ENCODE measurements at places on chromosomes 3 and 15.

DNA sequence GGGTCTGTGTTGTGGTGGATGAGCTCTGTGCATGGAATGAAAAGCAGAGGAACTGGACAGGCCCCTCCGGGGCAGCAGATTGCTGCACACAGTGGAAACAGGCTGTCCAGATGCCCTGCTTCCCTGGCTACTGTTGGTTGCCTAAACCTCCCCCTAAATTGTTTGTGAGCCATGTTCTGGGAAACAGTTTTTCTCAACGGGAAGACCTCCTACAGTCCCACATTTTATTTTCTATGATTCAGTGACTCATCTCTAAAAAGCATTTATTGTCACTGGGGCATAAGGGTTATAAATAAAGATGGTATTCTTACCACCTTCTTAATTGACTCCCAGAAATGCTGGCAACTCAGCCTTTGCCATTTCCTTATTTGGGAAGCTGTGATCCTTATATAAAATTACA, 20.3 kb upstream of the PTPN9 start:
- no peak for DNase-seq

DNA sequence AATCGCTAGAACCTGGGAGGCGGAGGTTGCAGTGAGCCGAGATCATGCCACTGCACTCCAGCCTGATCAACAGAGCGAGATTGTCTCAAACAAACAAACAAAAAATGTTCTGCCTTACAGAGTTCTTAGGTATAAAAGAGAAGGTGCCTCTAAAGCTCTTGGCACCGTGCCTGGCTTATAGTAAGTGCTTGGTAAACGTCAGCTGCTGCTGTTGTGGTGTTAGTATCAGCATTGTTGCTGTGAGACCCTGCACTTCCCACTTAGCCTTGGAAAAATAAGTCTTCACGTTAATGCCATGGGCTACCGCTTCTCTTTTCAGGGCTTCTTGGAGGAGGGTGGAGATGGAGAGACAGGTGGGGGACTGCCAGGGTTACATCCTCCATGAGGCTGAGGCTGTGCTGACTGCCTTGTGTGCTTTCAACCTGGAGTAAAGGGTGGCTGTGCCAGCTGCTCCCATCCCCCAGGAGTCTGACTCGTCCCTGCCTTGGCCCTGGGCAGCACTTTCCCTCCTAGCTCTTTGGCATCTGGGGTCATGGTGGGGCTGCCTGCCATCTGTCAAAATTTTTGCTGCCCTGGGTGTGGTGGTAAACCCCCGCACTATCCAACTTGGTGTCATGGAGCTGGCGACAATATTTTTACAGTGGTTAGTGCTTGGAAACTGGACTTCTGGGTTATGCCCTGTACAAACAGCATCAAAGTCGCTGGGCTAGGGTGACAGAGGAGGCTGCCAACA, 17.8 kb downstream of the FLNB start:
- DNase-seq: no peak

DNA sequence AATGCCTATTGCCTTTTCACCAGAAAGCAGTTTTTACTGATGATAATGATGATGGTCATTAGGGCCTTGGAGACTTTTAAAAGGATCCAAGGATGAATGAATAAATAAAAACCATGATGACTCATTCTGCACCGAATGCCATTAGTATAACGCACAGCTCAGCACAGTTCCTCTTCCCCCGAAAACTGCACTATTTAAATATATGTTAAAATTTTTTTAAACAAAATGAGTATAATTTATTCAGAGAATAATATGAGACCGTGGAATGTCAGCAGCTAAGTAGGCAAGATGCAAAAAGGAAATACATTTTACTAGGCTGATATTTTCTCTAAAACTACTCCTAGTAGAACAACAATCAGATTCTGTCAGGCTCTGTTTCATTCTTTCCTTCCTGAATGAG, 83.4 kb upstream of the NANOGP8 start:
- peak; percentile 78 for DNase-seq

DNA sequence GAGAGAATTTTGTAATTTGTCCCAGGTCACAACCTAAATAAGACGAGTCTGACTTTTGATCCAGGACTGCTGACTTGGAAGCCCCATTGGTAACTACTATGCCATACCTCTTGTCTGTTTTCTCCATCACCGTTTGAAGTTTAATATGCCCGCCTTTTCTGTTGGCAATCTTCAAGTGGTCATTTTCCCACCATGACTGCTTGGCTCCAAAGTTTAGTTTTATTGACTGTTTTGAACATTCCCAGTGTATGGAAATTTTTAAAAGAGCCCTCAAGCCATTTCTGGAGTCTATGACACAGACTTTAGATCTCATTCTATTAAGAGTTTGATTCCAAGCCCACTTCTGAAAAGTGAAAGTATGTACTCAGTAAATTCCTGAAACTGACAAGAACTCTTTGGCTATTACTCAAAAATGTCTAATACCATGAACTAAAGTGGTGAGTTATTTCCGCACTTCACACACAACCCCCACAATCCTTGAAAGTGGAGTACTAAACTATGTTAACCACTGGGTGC, 136.7 kb upstream of the ADAMTS9 start:
- DNase-seq: peak; percentile 64

GRCh38 chr3:156725682-156726081, 51.3 kb downstream of the TIPARP start:
- no peak for DNase-seq

- DNase-seq: no peak
These were observed 15.8 kb downstream of the NR2E3 start for GRCh38 chr15:71826196-71826595.

DNA sequence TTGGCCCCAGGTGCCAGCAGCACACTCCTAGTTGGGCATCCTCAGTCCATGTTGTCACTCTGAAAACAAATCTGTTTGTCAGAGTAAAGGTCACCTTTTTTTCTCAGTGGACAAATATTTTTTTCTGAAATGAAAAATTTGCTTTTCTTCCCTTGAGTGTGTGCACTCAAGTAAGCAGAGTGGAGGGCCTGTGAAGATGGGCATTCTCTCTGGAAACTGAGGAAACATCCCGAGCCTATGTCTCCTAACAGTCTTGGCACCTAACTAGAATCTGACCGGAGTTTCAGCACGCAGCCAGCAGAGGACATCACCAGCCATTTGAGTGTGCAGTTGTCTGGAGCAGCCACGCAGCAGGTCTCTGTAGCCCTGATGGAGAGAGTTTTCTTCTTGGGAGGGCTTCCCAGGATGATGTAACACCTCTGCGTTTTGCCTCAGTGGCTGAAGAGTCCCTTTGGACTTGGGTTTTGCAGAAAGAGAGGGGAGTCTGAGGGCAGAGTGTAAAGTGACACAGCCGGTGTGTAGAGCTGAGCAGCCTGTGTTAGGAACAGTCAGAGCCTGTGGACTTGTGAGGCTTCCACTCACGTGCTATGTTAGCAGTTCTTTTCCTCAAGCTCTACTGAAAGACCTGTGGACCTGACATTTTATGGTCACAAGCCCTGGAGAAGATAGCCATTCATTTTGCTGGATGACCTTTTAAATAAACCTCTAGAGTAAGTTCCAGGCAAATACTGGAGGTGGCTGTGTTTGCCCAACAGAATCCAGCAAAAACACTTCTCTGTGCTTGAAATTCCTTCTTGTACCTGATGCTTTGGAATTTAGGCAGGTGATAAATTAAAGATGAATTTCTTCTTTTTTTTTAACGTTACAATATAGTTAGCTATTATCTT, 51.6 kb downstream of the ABHD2 start:
- DNase-seq: peak; percentile 44

DNA sequence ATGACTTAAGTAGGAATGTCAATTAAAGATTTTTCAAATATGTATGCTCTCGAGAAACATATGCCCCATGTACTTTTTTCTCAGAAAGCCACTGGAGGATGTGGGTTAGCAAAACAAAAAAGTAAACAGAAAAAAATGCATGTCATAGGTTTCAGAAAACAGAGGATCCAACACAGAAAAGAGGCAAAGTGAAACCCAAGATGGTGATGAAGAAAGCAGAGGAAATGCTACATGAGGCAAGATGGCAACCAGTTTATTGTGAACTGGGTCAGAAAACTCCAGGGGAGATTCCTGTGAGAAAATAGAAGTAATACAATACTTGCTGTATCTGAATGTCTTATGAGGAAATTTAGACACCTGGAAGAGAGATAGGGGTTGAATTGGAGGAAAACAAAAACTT, 30.8 kb upstream of the EOMES start:
- DNase-seq: no peak

- DNase-seq: no peak
These were observed at the start of gene RBPMS2 for GRCh38 chr15:64775551-64776401. TSS of gene RBPMS2 (minus strand) at chr15:64775589. CDS start at chr15:64775319, 270 bp downstream.

DNA sequence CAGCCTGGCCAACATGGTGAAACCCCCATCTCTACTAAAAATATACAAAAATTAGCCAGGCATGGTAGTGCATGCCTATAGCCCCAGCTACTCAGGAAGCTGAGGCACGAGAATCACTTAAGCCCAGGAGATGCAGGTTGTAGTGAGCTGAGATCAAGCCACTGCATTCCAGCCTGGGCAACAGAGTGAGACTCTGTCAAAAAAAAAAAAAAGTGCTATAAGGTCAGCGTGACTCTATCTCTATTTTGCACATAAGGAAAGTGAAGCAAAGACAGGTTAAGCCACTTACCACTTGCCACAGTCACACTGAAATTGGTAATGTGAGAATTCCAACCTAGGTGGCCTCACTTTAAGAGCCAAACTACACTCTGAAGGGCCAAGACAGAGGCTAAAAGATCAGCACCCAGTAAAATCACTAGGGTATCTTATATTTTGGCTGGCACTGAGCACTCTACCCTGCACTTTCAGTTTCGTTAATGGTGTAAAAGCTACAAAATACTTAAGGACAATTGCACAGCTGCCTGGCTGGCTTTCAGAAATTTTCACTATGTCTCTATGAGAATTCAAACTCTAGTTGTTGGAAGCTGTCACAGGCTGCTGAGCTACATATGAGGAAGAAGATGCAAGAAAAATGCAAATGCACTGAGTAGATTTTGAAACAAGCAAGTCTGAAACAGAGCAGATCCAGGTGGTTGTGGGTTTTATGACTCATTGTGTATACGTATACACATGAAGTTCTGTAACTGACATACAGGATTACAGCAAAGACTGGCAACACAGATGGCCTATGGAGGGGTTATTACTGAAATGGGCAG, 32.7 kb downstream of the TRANK1 start:
- peak; percentile 82 for DNase-seq

DNA sequence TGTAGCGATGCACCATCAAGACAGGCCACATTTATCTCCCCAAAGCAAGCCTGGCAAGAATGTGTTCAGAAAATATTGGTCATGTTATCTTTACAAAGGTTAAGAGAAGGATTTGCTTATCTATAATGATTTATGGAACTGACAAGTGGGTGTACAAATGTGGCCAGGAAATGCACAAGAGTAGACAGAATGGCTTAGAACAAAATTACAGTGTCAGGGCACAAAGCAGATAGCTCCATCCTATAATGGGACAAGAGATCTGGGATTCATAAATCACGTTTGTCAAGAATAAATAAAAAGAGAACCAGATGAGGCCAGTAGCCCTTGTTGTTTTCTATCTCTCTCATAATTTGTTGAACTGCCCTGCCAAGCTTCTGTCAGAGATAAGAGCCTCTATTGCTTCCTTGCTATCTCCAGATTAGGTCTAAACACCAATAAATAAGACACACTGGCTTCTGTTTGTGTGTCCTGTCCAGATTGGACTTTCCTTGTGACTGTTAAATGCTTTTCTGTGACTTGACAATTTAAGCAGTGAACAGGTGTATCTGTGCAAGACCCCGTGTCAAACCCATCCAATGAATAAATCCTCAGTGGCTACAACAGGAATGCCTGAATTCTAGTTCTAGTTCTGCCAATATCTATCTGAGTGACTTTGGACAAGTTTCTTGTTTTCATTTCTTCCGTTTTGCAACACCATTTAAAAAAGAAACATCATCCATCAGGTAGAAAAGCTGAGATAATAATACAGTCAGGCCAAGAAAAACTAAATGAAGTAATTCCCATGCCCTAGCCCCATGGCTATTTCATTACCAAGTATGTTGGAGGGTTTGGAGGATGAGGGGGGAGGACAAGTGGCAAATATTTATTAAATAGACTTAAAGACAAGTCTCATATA, 157.2 kb downstream of the DCLK3 start:
- DNase-seq: peak; percentile 50

DNA sequence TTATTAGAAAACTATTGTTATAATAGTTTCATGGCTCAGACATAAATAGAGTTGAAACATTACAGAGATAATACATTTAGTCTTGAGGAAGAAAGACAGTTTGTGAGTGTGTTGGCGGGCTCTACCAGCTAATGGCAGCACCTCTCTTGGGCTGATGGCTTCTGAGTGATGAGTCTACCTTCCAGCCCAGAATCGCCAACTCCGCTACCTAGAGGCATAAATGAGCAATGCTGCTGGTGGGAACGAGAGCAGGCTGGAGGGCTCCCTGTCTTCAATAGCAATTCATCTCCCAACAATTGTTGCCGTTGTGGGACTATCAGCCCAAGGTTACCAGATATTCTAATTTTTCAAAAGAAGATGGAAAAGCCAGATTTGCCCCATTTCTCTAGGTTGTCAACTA, 388.7 kb downstream of the FOXP1 start:
- DNase-seq: no peak

DNA sequence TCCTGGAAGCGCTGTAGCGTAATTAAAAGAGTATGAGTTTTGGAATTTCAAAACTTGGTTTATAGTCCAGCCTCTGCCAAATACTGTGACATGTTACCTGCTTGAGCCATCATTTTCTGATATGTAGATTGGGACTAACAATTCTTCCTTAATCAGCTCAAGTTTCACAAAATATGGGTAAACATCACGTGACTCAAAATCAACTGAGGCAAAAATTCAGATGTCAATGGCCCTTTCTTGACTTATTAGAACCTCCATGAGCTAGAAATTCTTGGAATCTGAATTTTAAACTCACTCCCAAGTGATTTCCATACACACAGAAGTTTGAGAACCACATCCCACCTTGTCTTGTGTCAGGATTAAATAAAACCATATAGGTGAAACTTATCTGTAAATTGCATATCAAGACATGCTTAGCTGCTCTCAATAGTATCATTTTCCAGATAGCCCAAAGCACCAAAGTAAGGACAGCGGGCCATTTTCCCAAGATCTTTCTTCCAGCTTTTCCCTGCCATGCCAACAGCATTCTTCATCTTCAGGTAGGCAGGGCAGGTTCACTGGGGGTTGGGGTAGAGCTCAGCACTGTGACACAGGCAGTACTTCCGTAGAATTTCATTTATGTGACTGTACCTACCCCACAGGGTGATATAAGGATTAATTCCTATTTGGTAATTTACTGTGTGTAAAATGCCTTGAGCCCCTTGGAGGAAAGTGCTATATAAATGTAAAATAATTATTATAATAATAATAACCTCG, 379.0 kb downstream of the TIGIT start:
- DNase-seq: no peak

GRCh38 chr3:184783319-184783718, 28.6 kb upstream of the VPS8 start:
- peak; percentile 61 for DNase-seq

GRCh38 chr15:74908635-74909034, 2.0 kb upstream of the FAM219B start:
- no peak for DNase-seq

GRCh38 chr3:153290268-153291015, 128.4 kb downstream of the RAP2B start:
- no peak for DNase-seq

GRCh38 chr15:58501006-58501405, 69.2 kb downstream of the LIPC start:
- DNase-seq: no peak

- no peak for DNase-seq
These were observed 192.5 kb upstream of the TSC22D2 start for GRCh38 chr3:150215616-150216015.

GRCh38 chr15:65660927-65661326, 39.2 kb downstream of the SLC24A1 start:
- no peak for DNase-seq
